ENCODE measurements at places on chromosomes 6 and 20. TPM values are rescaled to one million over a fixed set of nuclear protein-coding genes. Genes with fewer than 3 reads are reported as not detected.

OTOR gene
- not detected for total RNA-seq

AIG1 gene
- 85.2 TPM for total RNA-seq

CST4 gene
- not detected for total RNA-seq

RIPPLY2 gene
- total RNA-seq = not detected

DNA sequence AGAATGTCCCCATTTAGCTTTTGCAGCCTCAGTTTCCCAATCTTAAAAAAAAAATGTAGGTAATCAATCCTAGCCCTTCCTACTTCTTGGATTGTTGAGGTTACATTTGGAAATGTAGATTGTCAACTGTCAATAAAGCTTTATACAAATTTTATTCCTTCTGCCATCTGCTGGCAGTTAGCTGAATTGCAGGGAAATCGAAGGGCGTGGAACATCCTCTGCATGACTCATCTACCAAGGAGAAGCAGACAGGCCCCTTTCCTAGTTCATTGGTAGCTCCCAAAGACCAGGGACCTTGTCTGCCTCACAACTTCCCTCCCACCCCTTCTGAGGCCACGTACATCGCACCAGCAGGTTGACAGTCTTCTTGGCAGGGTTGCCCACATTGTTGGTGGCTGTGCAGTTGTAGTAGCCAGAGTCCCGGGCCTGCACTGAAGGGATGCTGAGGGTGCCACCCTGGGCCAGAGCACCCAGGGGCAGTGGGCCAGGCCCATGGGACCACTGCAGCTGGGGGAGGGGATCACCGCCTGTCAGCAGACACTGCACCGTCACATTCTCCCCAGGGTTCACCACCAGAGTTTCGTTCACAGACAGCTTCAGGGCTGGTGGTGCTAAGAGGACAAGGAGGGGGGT is 43.6 kb downstream of the MDGA1 start:
- H3K4me3 ChIP-seq = no peak overlapping the region
- no peak overlapping the region for H3K27ac ChIP-seq
- peak; percentile 79 for DNase-seq
- no peaks in the 10 kb centered on the region for H3K36me3 ChIP-seq
- no peaks in the 10 kb centered on the region for H3K4me1 ChIP-seq
- H3K27me3 ChIP-seq = peaks cover 30% of the 10 kb centered on the region

DNA sequence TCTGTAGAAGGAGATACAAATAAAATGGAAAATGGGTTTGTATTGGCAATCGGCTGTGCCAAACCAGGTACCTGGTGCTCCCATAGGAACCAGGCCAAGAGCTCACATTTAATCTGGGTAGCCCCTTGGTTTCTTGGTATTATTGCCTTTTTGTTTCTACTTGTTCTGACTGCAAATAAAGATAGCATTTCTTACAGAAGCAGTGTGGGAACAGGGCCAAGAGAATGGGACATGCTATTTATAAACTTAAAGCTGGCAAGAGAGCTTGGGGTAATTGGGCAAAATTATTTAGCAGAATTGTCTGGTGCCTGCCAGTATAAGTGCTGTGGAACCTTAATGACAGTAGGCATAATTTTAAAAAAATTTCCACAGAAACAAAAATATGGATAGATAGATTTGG is 113.5 kb upstream of the GLP1R start:
- H3K4me1 ChIP-seq = no peaks in the 10 kb centered on the region
- H3K36me3 ChIP-seq = no peaks in the 10 kb centered on the region
- H3K27ac ChIP-seq = no peak overlapping the region
- no peak for DNase-seq
- peaks cover 18% of the 10 kb centered on the region for H3K27me3 ChIP-seq

- no peaks in the 10 kb centered on the region for H3K36me3 ChIP-seq
- DNase-seq = no peak
- H3K4me3 ChIP-seq = no peak overlapping the region
- H3K4me1 ChIP-seq = no peaks in the 10 kb centered on the region
- H3K27ac ChIP-seq = no peak overlapping the region
- peaks cover 2% of the 10 kb centered on the region for H3K27me3 ChIP-seq
Measured at GRCh38 chr6:10540073-10540746, 19.1 kb downstream of the GCNT2 start.

GRCh38 chr6:144675231-144675861 is 390.2 kb downstream of the UTRN start:
- no peaks in the 10 kb centered on the region for H3K27me3 ChIP-seq
- no peaks in the 10 kb centered on the region for H3K4me1 ChIP-seq
- no peaks in the 10 kb centered on the region for H3K36me3 ChIP-seq

GRCh38 chr6:40986364-40986763 is 52.7 kb downstream of the UNC5CL start:
- no peak overlapping the region for H3K4me3 ChIP-seq
- DNase-seq = no peak
- H3K4me1 ChIP-seq = no peaks in the 10 kb centered on the region
- no peak overlapping the region for H3K27ac ChIP-seq

GRCh38 chr6:111159633-111160032 is 72.3 kb downstream of the SLC16A10 start:
- H3K4me1 ChIP-seq = no peaks in the 10 kb centered on the region
- no peaks in the 10 kb centered on the region for H3K36me3 ChIP-seq
- no peaks in the 10 kb centered on the region for H3K27me3 ChIP-seq
- H3K4me3 ChIP-seq = no peak overlapping the region
- DNase-seq = no peak

All from K562 (cell line).